K562 (cell line): ENCODE measurements at places on chromosomes 1 and 21.

DNA sequence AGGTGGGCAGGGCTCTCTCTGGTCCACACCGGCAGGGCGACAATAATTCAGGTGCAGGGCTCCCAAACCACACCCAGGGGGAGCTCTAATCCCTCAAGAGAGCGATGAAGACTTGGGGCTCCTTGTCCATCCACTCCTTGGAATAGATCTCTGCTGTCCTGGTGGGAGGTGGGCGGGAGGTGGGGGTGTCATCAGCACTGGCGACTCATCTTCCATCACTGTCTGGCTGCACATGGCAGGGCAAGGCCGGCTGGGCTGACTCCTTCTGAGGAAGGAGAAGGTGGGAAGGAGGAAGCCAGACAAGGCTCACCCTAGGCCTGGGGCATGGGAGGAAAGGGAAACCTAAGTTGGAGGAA is 29.3 kb downstream of the TNNT2 start:
- peak; percentile 81 for DNase-seq

GRCh38 chr1:53176452-53177208 is 20.0 kb upstream of the CPT2 start:
- DNase-seq, result no peak

DNA sequence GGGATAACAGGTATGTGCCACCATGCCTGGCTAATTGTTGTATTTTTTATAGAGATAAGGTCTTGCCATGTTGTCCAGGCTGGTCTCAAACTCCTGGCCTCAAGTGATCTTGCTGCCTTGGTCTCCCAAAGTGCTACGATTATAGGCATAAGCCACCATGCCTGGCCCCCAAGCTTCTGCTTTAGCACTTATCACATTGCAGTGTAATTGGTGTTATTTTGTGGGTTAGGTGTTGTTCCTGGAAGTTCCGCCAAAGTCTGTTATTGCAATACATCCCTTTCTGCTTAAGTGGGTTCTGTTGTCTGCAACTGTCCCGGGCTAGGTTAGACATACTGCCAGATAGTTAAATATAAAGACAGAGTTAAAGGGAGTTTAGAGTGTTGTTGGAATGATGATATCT is 3.4 kb downstream of the ZCCHC17 start:
- no peak for DNase-seq

GRCh38 chr21:15978215-15978738 is 248.5 kb downstream of the USP25 start:
- no peak for DNase-seq

DNA sequence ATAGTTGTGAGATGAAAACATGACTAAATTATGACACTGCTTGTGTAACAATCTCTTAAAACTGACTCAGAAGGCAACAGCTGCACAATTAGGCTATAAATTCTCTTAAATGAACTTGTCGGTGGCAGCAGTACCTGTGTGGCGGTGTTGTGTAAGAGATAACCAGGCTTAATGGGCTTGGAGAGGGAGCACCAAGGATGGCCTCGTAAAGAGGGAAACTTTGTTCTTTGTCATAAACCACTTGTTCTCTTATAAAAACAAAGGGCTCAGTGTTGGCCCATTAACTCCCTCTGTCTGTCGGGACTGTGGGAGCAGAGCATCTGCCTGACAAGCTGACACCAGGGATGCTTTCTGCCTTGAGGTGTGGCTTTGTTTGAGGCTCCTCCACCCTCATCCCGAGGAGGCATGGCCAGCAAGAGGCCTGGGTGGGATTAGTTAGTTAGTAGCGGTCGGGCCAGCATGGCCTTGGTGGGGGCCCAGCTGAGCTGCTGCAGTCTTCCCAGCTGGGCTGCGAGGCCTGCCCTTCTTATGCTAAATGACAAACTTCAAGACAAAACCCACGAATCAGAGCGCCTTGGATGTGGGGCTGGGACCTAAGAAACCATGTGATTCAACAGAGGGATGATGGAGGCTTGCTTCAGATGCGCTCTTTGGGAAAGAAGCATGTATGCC is 171.4 kb downstream of the CAMTA1 start:
- DNase-seq, result no peak

DNA sequence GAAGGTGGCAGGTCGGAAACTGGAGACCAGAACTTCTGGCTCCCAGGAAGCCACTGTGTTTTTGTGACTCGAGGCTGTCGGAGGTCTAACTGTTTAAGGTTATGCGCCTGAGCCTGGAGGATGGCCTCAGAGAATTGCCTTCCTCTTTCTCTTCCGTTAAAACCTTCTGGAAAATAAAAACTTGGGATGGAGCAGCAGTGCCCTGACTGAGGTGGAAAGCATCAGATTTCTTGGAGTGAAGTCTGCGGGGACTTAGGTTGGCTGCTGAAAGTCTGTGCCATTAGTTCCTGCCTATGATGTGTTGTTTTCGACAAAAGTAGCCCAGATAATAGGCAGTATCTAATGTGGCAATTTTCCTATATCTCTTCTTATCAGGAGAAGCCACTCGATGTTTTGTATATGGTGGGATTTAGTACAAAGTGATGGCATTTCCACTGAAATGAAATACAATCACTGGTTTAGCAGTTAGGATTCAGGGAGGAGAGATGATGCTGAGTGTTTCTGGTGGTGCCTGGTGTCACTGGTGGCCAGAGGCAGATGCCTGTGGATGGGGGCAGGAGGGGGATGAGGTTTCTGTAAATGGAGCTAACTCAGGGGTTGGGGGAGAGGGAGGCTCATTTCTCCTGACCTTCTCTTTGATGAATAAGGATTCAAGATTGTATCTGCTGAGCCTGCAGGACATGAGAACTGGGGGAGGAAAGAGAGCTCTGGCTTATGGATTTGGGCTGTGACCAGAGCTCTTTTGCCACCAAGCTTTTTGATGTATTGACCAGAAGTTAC is 150.8 kb downstream of the CAMTA1 start:
- DNase-seq, result no peak

DNA sequence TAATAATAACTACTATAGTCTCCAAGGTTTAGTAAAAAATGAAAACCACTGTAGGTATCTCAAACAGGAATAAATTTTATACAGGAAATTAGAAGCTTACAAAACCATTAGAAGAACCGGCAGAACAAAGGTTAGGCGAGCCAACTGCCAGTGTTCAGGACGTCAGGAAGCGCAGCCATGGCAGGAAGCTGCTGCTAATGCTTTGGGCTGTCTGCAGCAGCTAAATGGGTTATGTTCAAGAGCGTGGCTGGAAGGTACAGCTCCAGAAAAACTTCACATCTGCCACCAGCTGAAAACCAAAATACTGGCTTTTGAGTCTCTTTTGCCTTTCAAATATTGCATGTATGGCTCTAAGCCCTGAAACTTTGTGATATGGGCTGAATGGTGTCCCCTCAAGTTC is 35.7 kb upstream of the MYSM1 start:
- no peak for DNase-seq

DNA sequence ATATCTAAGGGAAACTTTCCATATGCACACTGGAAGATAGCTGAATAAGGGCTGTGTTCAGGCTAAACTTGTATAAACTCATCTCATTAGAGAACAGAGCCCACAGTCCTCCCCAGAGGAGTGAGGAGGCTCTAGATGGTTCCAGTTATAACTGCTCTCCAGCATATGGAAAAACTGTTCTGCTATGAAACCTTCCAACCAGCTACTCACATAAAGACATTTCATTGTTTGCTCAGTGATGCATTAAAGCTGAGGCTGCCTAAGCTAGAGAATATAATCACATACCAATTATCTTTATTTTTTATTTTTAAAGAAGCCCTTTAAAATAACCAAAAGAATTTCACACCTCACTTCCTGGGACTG is 13.3 kb downstream of the AHCYL1 start:
- DNase-seq, result no peak

GRCh38 chr1:13616234-13616633 is 32.6 kb downstream of the PDPN start:
- DNase-seq, result no peak

DNA sequence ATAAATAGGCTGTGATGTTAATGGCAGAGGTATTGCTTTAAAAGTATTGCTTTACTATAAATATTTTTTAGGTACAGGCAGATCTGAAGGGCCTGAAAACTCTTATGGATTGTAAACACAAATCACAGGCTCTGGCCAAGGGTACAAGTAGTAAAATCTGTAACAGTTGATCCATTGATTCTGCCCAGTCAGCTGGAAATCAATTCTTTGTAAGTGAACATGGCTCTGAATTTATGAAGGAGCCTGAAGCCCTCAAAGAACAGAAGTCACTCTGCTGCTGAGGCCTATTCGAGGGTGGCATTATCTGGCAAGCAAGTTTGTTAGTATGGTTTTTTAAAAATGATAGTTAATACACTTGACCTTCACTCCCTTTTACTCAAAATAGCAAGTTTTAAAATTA is 834.0 kb upstream of the TMPRSS15 start:
- DNase-seq, result no peak

DNA sequence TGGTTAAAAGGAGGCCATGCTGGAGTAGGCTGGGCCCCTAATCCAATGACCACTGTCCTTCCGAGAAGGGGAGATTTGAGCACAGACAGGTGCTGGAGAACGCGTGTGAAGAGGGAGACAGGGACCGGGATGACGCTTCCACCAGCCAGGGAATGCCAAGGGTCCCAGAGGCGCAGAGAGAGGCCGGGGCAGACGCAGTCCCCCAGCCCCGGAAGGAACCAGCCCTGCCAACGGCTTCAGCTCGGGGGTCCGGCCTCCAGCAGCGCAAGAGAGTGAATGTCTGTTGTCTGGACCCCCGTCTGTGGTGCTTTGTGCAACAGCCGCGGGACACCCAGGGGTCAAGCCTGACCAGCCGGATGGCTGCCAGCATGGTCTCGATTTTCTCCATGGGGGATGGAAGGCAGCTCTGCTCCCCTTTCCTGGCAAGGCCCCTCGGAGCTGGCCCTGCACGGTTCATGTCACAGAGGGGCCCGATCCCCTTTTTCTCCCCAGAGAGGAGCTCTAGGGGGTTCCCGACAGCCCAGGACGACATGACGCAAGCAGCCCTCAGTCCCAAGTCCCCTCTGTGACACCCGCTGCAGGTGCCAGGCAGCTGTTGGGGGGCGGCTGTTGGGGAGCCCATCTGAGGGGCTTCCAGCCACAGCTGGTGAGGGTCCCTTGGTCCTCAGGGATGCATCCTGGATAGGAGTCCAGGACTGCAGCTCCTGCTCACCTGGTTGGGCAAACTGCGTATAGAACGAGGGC is 73.5 kb downstream of the SIK1 start:
- DNase-seq, result no peak

GRCh38 chr1:3533067-3534048 is 78.0 kb downstream of the MEGF6 start:
- DNase-seq, result peak; percentile 41

DNA sequence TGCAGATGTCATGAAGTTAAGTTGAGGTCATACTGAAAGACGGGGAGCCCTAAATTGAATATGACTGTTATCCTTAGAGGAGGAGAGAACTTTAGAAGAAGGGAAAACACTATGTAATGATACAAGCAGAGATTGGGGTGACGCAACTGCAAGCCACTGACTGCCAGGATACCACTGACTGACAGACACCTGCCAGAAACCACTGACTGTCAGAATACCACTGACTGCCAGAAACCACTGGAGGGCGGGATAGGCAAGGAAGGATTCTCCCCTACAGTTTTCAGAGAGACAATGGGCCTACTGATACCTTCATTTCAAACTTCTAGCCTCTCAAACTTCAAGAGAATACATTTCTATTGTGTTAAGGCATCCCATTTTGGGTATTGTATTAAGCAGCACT is 388.7 kb downstream of the USH2A start:
- no peak for DNase-seq

GRCh38 chr1:202045705-202046104 is 35.3 kb downstream of the ELF3 start:
- no peak for DNase-seq

DNA sequence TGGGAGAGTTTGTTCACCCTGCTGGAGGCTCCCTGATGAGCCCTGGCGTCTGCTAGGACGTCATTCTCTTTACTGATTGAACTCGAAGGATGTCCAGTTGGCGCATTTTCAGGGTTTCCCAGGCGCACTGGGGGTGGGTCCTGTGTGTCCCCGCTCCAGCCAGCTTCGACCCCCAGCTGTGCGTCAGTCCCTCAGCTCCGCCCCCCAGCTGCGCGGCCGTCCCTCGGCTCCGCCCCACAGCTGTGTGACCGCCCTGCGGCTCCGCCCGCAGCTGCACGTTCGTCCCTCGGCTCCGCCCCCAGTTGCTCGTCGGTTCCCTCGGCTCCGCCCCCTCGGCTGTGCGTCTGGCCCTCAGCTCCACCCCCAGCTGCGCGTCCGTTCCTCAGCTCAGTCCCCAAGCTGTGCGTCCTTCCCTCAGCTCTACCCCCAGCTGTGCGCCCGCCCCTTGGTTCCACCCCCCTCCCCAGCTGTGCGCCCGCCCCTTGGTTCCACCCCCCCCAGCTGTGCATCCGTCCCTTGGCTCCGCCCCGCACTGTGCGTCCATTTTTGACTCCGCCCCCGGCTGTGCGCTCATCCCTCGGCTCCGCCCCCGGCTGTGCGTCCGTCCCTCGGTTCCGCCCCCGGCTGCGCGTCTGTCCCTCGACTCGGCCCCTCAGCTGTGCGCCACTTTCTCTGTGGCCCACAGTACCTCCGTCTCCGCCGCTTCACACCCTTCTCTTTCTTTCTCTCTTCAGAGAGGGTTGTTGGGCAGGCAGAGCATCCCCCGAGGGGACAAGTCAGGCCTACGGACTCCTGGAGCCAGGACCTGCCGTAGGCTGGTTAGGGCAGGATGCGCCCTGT is 61.3 kb downstream of the FAAP20 start:
- DNase-seq, result peak; percentile 99

DNA sequence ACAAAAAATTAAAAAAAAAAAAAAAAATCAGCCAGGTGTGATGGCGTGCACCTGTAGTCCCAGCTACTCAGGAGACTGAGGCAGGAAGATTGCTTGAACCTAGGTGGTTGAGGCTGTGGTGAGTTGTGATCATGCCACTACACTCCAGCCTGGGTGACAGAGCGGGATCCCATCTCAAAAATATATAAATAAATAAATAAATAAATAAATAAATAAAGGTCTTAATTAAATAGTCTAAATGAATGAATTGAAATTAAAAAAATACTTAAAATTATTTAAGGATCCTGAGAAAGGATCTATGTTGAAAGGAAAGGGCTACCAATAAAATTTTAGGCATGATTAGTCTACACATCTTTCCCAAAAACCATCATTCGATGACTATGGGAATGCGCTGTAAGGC is 67.4 kb upstream of the HP1BP3 start:
- no peak for DNase-seq

DNA sequence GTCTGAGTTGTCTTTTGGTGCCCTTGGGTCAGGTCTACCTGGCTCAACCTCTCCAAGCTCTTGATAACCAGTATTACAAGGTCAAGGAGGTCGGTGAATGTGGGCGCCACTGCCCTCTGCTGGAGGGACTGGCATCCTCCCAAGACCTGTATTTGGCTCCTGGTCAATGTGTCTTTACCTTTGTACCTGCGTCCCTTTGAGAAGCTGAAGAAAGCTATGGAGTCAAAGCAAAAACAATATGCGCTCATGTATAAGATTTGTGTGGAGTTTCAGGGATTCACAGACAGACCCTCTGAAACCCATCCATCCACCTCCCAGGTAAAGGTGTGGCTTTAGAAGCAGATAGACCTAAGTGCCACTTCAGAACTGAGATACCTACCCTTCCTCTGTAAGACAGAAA is 61.8 kb upstream of the NBL1 start:
- DNase-seq, result peak; percentile 76

GRCh38 chr1:100037656-100037926 is 67.8 kb downstream of the SLC35A3 start:
- no peak for DNase-seq
